Foreskin keratinocyte (primary cell): ENCODE measurements at places on chromosomes 6 and 20.

GRCh38 chr6:126722411-126722810 is 382.5 kb downstream of the CENPW start:
- no peak for DNase-seq

DNA sequence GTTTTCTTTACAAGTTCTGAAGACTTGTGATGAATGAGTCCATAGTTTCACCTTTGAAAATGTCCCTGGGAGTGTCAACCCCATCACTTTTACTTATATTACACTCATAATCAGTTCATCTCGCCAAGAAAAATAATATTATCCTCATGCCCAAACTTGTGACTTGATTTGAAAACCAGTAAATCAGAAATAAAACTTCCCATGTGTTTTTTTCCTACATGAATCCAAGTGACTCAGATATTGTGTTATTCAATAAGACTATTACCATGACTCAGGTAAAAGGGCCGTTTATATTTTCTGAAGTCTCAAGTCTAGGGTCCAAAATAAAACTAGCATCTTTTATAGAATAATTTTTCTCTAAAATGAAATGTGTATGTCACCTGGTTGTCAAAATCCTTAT is 15.8 kb upstream of the CYP24A1 start:
- DNase-seq: no peak

GRCh38 chr6:107618672-107619071 is 128.8 kb downstream of the SOBP start:
- DNase-seq: no peak

DNA sequence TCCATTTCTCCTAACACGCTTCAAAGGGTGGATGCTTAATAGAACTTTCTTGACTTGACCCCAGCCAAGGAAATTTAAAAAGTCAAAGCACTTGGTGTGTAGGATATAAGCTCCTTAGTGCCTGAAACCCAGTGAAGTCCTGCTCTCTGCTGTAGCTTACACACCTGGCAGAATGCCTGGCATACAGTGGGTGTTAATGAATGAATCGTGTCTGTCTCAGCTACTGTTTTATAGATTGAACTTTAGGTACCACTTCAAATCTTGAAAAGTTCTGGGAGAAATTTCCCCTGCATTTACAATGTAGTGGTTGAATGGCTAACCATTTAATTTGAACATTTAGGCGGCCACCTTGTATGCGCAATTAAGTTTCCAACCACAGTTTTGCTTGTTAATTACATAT is 70.5 kb upstream of the ZNF217 start:
- DNase-seq: no peak

DNA sequence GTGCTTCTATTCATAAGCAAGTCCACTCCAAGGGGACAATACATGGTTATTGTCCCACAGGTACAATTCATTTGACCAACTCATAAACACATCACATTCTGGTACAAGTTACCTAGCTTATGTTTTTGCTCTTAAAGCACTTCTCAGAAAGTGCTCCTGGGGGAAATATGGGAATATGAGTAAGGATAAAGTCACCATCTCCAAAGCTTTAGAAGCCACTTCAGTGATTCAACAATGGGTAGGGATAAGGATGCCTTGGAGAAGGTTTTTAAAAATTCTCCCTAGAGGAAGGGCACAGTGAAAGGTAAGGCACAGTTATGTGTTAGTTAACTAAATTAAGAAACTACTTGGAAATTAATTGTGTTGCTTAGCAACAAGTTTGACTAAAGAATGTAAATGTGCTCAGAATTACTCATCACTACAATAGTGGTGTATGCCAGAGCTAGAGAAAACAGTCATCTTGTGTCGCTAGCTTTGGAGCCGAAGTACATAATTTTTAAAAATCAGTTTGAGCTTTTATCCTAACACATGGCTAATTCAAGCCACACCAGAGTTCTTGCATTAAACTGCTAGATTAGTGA is 39.5 kb upstream of the LAMP5 start:
- peak; percentile 20 for DNase-seq

- no peak for DNase-seq
Measured at GRCh38 chr6:127195833-127196232, 70.8 kb upstream of the RNF146 start.

DNA sequence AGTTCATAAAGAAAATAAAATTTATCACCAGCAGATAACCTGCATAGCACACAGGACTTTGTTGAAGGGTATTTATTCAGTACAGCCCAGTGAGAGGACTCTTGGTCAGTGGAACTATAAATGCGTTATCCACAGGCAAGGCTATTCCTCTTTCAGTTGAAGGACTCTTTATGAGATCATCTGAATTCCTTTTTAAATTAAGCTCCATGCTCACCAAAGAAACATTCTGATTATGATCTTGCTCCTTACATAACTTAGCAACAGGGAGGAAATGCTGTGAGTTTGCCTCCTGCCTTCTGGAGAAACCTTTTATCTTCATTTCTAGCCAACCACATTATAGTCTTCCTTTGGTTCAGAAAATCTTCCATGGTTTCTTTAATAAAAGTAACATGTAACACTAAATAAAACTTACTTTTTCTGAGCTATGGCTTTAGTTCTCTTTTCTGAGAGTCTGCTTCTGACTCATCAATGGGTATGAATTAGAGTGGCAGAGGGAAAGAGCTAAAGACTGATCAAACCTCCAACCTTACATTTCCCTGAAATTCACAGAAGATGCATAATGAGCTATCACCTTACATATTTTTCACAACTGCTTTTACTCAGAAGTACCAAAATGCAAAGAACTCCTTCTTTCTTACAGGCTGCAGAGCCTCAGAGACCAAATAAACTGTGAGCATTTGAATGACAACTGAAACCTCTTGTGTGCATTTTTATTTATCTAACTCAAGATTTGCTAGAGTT is 267.2 kb downstream of the ADGRG6 start:
- peak; percentile 68 for DNase-seq

DNA sequence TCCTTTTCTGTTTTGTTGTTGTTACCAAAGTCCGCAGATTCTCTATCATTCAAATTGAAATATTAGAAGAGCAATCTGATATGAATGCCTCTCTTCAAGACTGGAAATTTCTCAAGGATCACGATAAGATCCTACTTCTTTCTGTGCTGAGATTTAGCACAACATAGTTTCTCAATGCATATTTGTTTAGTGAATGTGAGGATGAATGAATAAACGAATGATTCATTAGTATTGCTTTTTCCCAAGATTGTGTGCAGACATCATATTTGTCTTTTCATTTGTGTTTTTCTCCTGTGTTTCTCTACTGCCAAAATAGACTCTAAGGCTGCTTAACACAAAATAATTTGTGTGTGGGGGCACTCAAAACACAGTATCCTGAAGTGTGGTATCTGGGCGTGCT is 862.7 kb upstream of the MAP3K7 start:
- no peak for DNase-seq

GRCh38 chr6:119527231-119527578 is 177.6 kb upstream of the MAN1A1 start:
- no peak for DNase-seq
